ENCODE measurements at places on chromosomes 1 and 21. TPM values are rescaled to one million over a fixed set of nuclear protein-coding genes. Genes with fewer than 3 reads are reported as not detected.

- no peak for DNase-seq
Observed at GRCh38 chr1:225697428-225697827, 44.5 kb upstream of the ENAH start.

- no peak for DNase-seq
Observed at GRCh38 chr1:119093721-119094120, 46.7 kb downstream of the WARS2 start.

- DNase-seq = no peak
Observed at GRCh38 chr1:29331729-29332128, 95.4 kb downstream of the PTPRU start.

GRCh38 chr1:155591770-155592169 lies 18.2 kb upstream of the MSTO1 start:
- DNase-seq = peak; percentile 14

- DNase-seq = no peak
Observed at GRCh38 chr1:69172003-69173000, 395.4 kb upstream of the LRRC7 start.

- DNase-seq = no peak
Observed at GRCh38 chr1:7223334-7224080, 438.3 kb downstream of the CAMTA1 start.

DNA sequence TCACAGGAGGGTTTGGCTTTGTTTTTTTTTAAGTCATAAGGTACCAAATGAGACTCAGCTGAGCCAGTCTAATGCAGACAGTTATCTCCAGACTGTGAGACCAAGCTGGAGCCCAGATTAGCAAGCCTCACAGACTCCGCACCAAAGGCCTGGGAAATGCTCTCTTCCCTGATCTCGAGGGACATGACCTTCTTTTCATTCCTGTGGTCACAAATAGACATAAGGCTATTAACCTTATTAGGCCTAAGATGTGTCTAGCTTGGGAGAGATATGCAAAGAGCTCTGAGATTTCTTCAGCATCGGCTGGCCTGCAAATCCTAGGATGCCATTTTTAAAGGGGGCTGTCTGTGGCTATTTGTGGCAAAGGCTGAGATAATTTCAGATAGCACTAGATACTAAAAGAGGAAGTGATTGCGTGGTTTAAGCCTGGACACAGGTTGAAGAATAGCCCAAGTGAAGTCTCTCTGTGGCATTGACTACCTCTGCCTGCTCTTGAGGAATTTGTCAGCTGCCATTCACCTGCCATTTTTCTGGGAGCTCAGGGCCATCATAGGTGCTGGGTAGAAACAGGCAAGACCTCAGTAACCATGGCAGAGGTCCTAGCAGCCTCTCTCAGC lies 301.3 kb downstream of the SIPA1L2 start:
- DNase-seq = no peak

- no peak for DNase-seq
Observed at GRCh38 chr1:232542633-232543593, 87.0 kb downstream of the SIPA1L2 start.

DNA sequence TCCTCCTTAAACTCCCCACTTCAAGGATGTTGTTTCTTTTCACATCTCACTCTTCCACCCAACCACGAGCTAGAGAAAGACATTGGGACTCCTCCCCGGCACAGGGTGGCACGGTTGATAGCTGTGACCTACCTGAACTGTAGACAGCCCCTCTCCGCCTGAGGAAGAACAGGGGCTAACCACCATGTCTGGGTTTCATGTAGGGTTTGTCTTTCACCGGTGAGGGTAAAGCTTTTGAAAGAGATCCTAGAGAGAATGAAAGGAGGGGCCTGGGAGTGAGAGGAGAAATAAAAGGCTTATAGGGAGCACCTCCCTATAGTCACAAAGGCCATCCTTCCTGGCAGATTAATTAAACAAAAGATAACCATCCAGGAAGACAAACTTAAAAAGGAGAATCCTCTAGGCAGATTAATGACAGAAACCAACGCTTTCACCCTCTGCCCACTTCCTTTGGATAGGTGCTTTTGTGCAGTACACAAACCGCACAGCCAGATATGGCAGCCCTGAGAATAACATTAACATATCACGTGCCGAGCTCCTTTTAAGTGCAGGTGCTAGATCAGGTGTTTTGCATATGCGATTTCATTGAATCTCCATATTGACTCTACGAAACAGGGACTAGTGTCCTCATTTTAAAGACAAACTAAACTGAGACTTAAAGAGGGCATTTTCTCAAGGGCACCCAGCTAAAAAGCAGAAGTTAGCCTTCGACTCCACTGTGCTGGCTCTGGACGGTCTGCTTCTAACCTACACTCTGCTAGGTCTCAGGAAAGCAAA lies 178.1 kb upstream of the RUNX1 start:
- peak; percentile 50 for DNase-seq

GRCh38 chr1:95578462-95578861 lies 344.5 kb downstream of the RWDD3 start:
- no peak for DNase-seq

GRCh38 chr1:82143108-82143833 lies 342.5 kb downstream of the ADGRL2 start:
- DNase-seq = no peak

DNA sequence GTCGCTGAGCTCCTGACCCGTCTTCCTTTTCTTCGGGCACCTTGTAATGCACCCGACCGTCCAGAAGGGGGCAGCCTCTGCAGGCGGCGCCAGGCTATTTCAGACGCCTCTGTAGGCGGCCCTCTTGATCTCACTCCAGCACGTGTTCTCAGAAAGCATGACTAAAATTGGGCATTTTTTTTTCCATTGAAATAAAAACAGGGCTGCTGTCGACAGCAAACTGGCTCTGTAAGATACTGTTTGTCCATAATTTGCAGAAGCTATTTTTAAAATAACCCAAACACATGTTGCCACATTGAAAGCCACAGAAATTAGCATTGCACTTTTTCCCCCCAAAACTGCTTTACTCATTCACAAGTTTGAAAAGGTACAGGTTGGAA lies 78.0 kb downstream of the STUM start:
- DNase-seq = peak; percentile 67

DNA sequence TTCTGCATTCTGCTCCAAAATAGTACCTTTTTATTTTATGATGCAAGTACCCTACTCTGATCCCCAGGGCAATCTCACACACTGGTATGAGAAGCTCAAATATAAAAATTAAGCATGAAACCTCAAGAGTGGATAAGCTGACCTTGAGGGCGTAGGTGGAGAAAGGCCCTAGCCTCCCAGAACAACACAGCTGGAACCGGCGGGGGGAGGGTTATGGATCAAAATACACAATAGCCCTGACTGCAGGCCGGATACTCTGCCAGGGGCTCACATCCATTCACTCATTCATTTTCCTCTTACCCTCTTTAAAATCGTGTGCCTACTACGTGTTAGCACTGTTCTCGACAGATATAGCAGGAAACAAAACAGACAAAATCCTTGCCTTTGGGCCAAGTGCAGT lies 32.8 kb upstream of the ECE1 start:
- no peak for DNase-seq

GRCh38 chr1:81371864-81372263 lies 428.9 kb upstream of the ADGRL2 start:
- no peak for DNase-seq

DNA sequence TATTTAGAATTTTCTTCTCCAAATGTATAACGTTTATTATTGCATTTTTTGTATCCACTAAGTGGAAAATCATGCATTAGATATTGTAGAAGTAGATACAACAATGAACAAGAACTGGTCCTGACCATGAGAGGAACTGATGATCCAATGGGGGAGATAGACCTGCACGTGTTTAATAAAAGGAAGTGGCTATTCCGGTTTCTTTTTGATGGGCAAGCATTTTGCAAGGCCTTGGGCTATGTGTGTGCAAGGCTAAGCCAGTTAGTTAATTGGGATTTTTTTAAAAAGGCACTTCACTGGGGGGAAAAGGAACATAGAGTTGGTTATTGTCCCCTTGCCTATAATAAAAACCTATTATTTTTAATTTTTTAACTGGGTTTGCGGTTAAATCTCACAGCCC lies 961 bp upstream of the VCAM1 start:
- DNase-seq = no peak

DNA sequence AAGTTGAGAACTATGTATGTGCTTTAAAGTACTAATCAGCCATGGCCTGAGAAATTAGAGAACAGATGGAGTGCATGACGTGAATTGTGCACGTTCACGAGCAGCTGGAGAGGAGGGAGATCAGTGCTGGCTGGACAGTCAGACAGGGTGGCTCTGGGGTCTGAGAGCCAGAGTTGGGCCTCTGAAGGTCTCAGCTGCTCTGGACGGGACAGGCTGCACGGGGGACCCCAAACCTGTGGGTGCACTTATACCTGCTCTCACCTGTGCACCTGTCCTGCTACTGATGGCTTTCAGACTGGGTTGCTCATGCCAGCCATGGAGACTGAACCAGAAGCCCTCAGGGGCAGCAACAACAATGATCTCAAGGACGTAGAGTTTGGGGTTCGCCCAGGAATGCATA lies 43.5 kb downstream of the UMODL1 start:
- no peak for DNase-seq

DNA sequence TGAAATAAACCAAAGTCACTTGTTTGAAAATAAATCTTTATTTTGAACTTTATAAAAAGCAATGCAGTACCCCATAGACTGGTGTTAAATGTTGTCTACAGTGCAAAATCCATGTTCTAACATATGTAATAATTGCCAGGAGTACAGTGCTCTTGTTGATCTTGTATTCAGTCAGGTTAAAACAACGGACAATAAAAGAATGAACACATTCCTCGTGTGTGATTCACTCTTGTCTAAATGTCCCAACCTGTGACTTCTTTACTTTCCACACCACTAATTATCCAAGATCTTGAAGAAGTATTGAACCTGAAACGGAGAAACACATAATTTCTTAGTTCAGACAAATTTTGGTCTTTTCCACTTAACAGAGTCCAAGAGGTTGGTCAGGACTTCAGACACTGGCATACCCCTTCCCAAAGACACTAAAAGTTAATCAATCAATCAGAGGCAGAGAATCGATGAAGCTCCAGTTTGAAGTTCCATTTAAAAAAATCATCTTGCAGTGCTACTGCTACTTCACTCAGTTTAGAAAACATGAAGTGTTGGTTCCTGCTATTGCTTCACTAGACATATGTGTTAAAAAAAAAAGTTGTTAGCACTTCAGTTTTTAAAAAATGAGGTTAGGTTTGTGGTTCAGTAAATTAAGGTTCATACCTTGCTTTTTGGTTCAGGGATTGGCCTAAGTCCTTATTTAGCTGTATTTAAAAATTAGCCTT lies 26.2 kb downstream of the ATP1B1 start:
- no peak for DNase-seq

DNA sequence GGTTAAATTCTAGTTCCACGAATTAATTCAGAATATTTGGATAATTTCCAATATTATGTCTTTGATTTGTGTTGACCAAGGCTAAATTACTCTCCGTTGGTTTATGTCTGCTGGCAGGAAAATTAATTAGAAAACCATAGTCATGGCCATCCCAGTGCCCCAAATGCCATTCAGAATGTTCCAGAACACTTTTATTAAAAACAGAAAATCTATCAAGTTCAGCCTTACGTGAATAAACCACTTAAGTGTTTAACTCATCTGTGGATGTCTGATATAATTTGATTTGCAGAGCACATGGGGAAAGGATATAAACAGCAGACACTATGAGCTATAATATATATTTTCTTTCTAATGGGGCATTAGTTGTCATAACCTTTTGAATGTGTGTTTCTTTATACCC lies 480.7 kb downstream of the MRPL39 start:
- DNase-seq = no peak

DNA sequence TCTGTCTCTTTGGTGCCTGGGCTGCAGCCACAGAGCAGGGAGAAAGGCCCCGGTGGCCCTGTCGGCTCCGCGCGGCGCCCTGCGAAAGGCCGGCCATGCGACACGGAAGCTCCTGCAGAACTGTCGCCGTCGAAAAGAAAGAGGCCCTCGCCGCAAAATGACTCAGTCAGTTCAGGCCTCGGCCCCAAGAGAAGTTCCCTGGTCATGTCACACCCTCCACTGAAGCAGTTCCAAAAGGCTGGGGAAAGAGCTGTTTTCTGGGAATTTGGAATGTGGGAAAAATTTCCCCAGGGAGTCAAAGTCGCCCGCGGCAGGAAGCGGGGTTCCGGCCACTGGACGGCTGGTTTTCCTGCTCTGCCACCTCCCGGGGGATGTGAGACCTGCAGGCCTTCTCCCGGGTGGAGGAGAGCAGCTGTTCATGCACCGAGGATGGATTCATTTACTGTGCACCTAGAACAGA lies 115.8 kb upstream of the ZNF678 start:
- DNase-seq = no peak

- no peak for DNase-seq
Observed at GRCh38 chr1:32885676-32886003, 651 bp upstream of the HPCA start.

DNA sequence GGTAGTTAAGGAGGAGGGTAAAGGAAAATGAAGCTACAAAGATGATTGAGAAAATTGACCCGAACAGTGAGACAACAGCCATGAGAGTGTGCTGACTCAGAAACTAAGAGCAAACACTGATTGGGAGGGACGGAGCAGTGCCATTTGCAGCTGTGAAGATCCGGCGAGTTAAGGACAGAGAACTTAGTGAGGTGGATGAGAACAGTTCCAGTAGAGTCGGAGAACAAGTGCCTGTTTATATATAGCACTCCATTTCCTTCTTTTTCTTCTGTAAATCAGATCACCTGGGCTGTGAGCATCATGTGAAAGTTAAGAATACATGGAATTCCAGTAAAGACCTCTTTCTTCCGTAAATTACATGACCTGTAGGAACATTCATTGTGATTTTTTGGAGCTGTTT lies 145.7 kb downstream of the KCNK2 start:
- no peak for DNase-seq

GRCh38 chr1:51264451-51264850 lies 28.4 kb downstream of the RNF11 start:
- DNase-seq = no peak

DNA sequence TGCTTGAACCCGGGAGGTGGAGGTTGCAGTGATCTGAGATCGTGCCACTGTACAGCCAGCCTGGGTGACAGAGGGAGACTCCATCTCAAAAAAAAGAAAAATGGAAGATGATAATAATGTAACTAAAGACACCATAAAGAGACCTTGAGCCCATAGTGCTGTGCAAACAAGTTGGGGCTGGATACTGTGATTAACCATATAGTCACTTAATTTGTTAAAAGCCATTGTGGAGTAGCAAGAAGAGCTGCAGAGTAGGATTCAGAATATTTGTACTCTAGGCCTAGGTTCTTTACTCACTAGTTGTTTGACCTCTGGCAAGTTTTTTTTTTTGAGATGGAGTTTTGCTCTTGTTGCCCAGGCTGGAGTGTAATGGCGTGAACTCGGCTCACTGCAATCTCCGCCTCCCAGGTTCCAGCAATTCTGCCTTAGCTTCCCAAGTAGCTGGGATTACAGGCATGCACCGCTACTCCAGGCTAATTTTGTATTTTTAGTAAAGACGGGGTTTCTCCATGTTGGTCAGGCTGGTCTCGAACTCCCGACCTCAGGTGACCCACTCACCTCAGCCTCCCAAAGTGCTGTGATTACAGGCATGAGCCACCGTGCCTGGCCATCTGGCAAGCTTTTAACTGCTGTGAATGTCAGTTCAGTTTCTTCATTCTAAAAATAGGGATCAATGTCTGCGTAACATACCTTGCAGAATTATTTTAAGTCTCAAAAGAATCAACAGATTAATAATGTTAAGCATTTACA lies 12.8 kb downstream of the CAP1 start:
- DNase-seq = no peak

Gene C1orf141
- total RNA-seq = not detected

Gene SH2D2A
- total RNA-seq = 42.8 TPM

Gene NKAIN1
- 0.13 TPM for total RNA-seq

Gene NDC1
- total RNA-seq = 12.2 TPM

Gene SERTAD4
- not detected for total RNA-seq

Gene ZNF683
- total RNA-seq = 5.3 TPM

Gene ADAM30
- total RNA-seq = not detected

Gene TNNT2
- total RNA-seq = not detected

Gene SLC30A2
- 0.13 TPM for total RNA-seq

Gene FCRLB
- 0.61 TPM for total RNA-seq

Gene SPATA45
- total RNA-seq = not detected

Gene AZIN2
- total RNA-seq = 5.6 TPM

Measured in T-cell (primary cell).